ENCODE measurements at places on chromosomes 1 and 21.

DNA sequence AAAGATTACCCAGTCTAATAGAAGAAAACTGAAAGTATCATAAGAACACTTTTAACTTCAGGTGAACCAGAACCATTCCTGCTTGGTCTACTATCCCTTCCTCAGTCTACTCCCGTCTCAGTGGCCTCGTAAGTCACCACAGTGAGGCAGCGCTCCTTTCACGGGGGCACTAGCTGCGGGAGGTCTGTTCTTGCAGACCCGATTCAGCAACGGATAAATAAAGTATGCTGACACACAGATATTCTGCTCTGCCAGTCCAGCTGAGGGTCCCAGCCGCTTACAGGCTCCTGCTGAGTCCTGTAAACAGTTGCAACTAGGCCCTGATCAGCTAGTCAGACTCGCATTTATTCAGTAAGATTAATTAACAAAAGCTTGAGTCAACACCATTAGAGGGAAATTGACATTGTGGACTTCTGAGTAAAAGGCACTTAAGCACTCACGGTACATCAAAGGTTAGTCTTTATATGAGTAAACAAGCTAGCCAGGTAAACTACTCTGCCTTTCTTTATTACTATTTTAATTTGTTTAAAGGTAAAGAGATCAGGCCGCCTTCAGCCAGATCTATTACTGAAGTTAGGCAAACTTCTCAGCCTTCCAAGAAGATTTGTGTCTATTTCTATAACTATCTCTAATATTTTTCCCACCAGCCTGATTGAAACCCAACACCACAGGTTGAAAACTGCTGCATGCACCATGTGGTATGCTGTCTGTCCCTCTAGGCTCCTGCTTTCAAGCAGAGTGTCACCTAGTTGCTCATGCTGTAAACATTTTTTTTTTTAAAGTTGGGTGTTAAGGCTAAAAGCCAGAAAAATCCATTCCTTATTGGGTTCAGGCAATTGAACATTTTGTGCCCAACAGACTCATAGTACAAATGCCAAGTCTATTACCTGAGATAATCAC lies 87.7 kb downstream of the INTS7 start:
- DNase-seq = no peak

DNA sequence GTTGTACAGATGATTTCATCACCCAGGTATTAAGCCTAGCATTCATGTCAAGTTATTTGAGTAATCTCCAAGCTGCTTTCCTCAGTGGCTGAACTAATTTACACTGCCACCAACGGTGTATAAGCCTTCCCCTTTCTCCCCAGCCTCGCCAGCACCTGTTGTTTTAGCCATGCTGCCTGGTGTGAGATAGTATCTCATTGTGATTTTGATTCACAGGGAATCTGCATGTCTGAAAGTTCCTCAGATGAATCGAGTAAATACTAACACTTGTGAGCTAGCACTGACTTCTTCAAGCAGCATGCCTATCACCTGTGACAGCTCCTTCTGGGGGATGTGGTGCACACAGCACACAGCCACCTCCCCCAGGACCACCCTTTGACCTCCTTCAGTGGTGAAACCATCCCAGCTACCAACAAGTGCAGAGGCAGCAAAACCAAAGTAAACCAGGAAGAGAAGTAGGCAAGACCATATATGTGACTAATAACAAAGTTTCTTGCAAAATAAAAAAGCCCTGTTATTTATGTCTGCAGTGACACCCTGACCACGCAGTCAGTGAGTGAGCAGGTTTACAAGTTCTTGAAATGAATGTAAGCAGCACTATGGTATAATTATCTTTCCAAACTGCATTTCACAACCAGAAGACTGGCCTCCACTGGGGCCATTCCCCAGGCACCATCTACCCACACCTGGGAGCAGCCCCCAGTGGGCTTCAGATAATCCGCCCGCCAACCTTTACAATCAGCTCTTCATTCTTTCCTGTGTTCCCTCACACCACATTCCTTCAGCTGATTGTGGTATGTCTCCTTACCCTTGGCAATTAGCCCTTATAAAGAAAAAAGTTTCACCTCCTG lies 173.8 kb downstream of the ETS2 start:
- DNase-seq = peak; percentile 67

- no peak for DNase-seq
These were observed 31.7 kb upstream of the GPR88 start for GRCh38 chr1:100506217-100506616.

- peak; percentile 85 for DNase-seq
These were observed 5.1 kb downstream of the PMF1 start for GRCh38 chr1:156217871-156218270.

GRCh38 chr21:39620856-39621255 lies 8.1 kb downstream of the B3GALT5 start:
- DNase-seq = no peak

- DNase-seq = no peak
These were observed 31.3 kb upstream of the TRIM67 start for GRCh38 chr1:231130544-231130943.

DNA sequence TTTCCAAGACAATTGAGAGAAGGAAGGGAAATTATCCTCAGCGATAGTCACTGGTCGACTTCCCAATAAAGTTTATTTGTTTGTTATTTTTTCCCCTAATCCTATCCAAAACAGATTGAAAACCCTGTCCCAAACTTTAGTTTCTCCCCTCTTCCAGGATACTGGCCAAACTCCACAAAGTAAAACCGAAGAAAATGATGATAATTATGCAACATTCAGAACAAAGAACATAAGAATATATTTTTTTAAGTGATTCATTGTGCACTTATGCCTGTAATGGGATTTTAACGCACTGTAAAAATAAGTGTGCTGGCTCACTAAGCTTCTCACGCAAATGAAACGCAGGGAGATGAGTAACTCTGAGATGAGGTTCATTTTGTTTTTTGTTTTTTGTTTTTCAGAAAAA lies 6.0 kb downstream of the GLIS1 start:
- DNase-seq = no peak

- DNase-seq = no peak
These were observed 334 bp downstream of the CTH start for GRCh38 chr1:70411360-70411844.

DNA sequence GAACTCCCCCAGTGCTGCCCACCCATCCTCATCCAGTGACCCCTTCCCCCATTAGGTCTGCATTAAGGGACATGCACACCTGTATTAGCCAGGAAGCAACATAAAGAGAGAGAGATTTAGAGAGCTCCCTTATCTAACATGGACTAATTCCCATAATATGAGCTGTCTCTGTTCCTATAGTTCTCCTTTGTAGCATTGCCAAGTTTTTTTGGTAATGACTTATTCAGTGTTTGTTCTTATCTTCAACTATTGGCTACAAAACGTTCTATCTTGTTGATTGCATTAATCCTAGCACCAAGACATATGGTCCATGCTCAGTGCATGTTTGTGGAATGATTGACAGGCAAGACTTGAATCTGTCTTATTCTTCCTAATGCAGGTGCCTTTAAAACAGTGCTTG lies 264.0 kb downstream of the ADGRL2 start:
- DNase-seq = no peak

- DNase-seq = peak; percentile 82
These were observed at the start of gene PIGV for GRCh38 chr1:26787706-26788514. TSS of gene PIGV (plus strand) at chr1:26787950. CDS start at chr1:26790816, 2,866 bp downstream.

GRCh38 chr1:12542138-12542465 lies 75.9 kb downstream of the DHRS3 start:
- no peak for DNase-seq

DNA sequence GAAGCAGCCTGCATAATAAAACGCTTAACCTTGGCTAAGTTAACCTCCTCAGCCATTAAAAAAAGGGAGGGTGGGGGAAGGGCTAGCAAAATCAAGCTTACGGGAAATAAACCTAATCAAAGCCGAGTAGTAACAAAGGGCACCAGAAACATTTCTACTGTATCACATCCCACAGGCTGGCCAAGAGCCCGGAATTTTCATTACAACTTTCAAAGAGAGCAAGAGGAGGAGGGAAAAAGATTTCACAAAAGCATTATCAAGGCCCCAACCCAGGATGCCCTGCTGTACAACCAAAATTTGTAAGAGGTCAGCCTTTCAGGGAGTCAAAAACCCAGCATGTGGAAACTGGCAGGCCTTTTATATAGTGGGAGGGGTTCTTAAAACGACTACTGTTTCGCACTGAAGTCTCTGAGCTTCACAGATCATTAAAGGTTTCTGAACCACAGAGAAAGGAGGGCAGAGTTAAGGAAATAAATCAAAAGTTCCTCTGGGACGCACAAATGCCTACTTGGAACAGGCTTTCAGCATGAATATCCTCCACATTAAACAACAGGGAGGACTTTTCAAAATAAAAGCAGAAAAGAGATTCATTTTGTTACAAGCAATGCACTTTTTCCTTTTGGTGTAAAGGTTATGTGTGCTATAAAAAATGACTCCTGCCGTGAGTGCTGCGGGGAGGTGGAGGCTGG lies 90.4 kb downstream of the SLC45A1 start:
- no peak for DNase-seq

- no peak for DNase-seq
These were observed 4.5 kb downstream of the ADARB1 start for GRCh38 chr21:45078877-45079281.

- no peak for DNase-seq
These were observed 82.5 kb downstream of the OSBPL9 start for GRCh38 chr1:51699391-51699790.

DNA sequence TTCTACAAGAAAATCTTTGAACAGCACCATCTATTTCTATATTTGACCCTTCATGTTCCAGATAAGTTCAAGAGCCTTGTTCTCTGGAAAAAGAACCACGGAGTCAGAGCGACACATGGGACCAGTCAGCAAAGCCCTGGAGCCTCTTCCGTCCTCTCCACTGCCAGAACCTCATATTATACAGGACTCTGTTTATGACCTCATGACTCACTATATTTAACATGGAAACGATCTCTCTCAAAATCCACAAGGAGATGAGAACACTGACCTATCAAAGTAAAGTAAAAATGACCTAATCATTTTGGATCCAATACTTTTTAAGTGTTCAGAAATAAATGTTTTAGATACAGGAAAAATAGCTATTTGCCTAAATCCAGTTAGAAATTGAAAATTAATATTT lies 124.6 kb upstream of the KRTAP19-8 start:
- DNase-seq = no peak

DNA sequence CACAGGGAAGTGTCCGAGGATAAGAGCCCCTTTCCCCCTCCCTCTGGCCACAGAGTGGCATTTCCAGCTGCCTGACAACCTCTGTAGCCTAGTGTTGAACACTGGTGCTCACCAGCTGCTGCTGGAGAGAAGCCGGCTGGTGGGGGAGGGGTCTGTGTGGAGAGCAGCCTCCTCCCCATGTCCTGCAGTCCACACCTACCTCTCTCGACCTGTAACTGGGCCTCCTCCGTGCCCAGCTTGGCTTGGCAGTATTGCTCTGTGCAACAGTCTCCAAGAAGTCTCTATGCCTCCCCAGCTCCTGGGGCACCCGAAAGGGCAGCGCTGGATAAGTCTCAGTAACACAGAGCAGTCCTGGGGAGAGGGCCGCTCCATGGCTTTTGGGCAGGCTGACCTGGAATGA lies 17.0 kb downstream of the PAPPA2 start:
- DNase-seq = no peak

DNA sequence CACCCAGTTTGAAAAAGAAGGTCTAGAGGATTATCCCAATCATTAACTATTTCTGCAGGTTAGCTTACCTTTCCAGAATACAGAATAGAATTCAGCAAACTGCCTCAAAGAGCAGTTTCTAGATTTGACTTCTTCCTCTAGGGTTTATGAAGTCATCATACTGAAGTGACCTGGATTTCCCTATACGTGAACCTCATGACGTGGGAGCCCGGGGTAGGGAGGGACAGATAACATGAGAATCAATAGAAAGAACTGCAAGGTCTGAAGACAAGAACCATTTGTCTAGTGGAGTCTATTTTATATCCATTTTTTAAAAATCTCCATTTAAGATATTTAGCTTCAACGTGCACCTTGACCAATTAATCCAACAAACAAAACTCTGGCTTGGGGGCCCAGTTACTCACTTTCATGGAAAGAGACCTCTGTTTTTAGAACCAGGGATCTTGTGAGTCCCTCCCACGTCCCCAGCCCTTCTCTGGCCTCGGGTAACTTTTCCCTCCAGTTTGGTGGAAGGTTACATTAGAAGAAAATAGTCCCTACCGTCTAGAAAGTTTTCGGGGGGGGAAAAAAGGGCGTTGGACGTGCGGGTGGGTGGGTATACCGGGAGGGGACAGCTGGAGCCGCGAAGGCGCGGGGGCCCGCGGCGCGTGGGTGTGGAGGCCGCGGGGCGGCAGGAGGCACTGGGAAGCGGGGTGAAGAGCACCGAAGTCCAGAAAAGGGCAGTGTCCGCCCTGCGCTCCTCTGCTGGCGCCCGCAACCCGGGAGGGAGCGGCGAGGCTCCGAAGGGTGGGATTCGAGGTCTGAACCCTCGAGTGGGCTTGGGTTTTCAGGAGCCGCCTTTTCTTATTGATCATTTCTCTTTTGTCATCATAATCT lies 13.8 kb upstream of the POGZ start:
- peak; percentile 47 for DNase-seq

DNA sequence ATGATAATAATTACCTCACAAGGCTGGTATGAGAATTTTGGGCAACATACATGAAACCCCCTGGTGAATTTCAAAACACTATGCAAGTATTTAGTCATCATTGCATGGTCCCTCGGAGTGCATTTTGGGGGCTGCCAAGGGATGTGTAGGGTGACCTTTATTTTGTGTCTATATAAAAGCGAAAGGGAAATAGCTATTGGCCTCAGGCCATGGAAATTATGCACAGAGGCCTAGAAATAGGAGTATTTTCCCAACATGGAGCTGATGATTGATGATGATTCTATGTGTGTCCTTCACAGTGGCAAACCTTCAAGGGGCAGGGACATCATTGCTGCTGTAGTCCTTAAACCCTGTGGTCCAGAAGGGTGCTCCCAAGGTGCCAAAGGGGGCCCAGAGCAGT lies 265.5 kb downstream of the ST6GALNAC3 start:
- no peak for DNase-seq

- DNase-seq = no peak
These were observed 1795.5 kb downstream of the MRPL39 start for GRCh38 chr21:23811805-23812204.

DNA sequence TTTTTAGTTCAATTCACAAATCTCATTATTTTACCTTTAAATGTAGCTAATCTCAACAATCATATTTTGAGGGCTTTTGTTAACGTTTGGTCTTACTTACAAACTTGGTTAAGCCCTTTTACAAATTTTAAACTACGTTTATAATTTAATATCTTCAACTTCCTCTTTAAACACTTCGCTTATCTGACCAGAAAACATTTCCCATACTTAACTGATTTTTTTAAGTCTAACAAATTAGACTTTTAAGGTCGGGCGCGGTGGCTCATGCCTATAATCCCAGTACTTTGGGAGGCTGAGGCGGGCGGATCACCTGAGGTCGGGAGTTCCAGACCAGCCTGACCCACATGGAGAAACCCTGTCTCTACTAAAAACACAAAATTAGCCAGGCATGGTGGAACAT lies 300.9 kb downstream of the LMX1A start:
- peak; percentile 86 for DNase-seq

Measured in hematopoietic multipotent progenitor cell (in vitro differentiated cells).